WTC11 (cell line): ENCODE measurements at places on chromosomes 1 and 21.

DNA sequence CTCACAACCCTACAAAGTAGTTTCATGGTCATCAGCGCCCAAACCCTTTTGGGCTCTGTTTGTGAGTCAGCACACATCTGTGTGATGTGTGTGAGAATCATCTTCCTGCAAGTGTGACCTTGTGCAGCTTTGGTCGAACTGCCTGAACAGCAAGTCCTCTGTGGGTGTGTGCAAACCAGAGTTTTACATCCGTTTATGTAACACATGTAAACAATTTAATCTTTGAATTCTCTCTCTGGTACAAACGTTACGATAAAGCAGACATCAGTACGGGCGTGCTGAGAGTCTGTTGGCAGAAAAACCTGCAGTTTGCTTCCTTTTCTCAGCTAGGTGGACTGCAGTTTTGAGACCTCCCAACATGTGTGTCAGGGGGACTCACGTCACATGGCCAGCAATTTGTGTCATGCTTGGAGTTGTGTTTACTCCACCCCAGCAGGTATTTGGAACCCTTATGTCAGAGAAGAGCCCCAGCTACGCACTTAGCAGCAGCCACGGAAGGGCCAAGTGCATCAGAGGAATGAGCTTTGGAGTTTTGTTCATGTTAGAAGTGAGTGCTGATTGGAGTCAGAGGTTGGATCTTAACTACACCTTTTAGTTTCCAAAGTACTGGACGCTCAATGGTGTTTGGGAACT lies 230.8 kb downstream of the PAPPA2 start:
- no peak overlapping the region for H3K4me3 ChIP-seq
- H3K27ac ChIP-seq: no peak overlapping the region
- no peaks in the 10 kb centered on the region for H3K27me3 ChIP-seq
- H3K36me3 ChIP-seq: no peaks in the 10 kb centered on the region

- no peak overlapping the region for H3K27ac ChIP-seq
- DNase-seq: no peak
- H3K36me3 ChIP-seq: no peaks in the 10 kb centered on the region; the same call in 1 of the 2 replicates
- no peaks in the 10 kb centered on the region; the same call in 1 of the 2 replicates for H3K27me3 ChIP-seq
These were observed 30.4 kb downstream of the ZNF281 start for GRCh38 chr1:200379432-200379757.

GRCh38 chr1:227808566-227808965 lies 6.9 kb upstream of the PRSS38 start:
- peaks cover 22% of the 10 kb centered on the region for H3K27me3 ChIP-seq
- peaks cover 14% of the 10 kb centered on the region for H3K36me3 ChIP-seq
- no peak for DNase-seq
- no peak overlapping the region for H3K4me3 ChIP-seq
- no peaks in the 10 kb centered on the region for H3K4me1 ChIP-seq

DNA sequence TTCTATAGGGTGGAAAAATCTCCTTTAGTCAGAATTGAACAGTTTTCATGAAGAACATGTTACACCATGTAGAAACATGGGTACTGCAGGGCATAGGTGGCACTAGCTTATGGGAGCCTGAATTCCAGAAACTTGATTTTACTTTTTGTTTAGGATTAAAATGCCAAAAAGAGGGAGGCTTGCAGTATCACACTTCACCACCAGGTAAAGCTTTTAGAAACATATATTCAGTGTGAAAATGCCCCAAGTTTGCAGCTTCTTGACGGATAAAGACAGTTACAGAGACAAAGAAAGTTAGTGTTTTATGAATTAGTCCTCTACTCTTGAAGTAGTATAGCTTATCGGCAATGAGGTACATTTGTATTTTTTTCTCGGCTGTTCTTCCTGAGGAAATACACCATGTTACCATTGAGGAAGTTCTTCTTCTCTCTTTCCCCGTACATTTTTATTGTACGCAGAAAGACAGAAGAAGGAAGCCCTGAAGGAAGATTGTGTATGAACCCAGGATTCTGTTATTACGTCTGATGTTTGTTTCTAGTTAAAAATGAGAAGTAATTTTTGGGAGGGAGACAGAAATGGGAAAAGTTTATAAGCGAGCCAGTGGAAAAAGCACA lies 66.1 kb downstream of the PBX1 start:
- no peak overlapping the region for H3K27ac ChIP-seq
- peaks cover 9% of the 10 kb centered on the region; the same call in 1 of the 2 replicates for H3K36me3 ChIP-seq
- H3K27me3 ChIP-seq: no peaks in the 10 kb centered on the region
- H3K4me1 ChIP-seq: peaks cover 56% of the 10 kb centered on the region

GRCh38 chr1:91572044-91572443 lies 71.4 kb downstream of the CDC7 start:
- DNase-seq: no peak
- H3K4me1 ChIP-seq: peaks cover 7% of the 10 kb centered on the region
- H3K4me3 ChIP-seq: no peak overlapping the region
- H3K36me3 ChIP-seq: no peaks in the 10 kb centered on the region
- no peak overlapping the region for H3K27ac ChIP-seq
- no peaks in the 10 kb centered on the region for H3K27me3 ChIP-seq

DNA sequence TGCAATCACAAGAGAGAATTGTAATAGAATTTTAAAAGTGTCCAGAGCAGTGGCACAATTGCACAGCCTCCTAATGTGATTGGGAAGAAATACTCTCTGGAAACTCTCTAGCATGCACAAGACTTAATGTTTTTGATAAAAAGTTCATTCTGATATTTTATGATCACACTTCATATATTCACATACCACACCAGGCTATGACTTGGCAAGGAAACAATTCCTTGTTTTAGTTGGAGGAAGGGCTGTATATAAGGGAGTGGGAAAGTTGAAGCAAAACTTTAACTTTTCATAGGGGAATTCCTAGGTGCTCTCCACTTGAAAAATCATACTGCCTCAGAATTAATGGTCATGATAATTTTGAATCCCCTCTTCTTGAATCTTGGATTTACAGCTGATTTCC lies 61.5 kb upstream of the ASB17 start:
- peaks cover 3% of the 10 kb centered on the region; the same call in 1 of the 2 replicates for H3K4me1 ChIP-seq
- no peak overlapping the region for H3K4me3 ChIP-seq
- no peak for DNase-seq
- no peaks in the 10 kb centered on the region for H3K27me3 ChIP-seq
- H3K36me3 ChIP-seq: no peaks in the 10 kb centered on the region

- no peaks in the 10 kb centered on the region for H3K27me3 ChIP-seq
- H3K4me3 ChIP-seq: no peak overlapping the region
- H3K4me1 ChIP-seq: peaks cover 30% of the 10 kb centered on the region
- peaks cover 11% of the 10 kb centered on the region for H3K36me3 ChIP-seq
- H3K27ac ChIP-seq: no peak overlapping the region
These were observed 53.8 kb downstream of the SERBP1 start for GRCh38 chr1:67376381-67376780.
